GM04503 (cell line): ENCODE measurements at places on chromosomes 6 and 20.

GRCh38 chr6:75044846-75045245 is 161.0 kb downstream of the COL12A1 start:
- no peak for DNase-seq

DNA sequence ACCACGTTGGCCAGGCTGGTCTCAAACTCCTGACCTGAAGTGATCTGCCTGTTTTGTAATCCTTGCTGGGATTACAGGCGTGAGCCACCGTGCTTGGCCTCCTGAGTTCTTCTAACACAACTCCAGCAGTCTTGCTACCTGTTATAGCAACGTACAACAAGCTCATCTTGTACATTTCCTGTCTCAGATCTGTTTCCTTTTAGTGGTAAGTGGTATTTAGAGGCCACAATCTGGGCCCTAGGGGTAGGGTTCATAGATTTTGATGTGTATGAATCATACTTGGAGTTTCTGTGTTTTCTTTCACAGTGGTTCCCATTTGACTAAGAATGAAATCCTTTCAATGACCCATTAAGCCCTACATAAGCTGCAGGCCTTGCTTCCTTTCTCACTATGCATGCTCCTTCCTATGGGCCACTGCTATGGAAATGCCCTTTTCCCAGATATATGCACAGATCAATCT is 27.1 kb upstream of the SYNCRIP start:
- DNase-seq, result no peak

GRCh38 chr20:16407251-16408067 is 165.8 kb downstream of the KIF16B start:
- no peak for DNase-seq

GRCh38 chr6:75563032-75563431 is 38.6 kb upstream of the SENP6 start:
- no peak for DNase-seq

- DNase-seq, result no peak
Observed at GRCh38 chr6:107504270-107505026, 14.5 kb downstream of the SOBP start.
